Spinal cord (tissue), 10 donors: ENCODE measurements at places on chromosomes 11 and 22. TPM values are rescaled to one million over a fixed set of nuclear protein-coding genes. Genes with fewer than 3 reads are reported as not detected.

Gene UBQLN3
- total RNA-seq: 0.39 TPM

Gene MMP7
- total RNA-seq: 0.20 TPM

Gene SAA2
- not detected for total RNA-seq

Gene ZBTB44
- total RNA-seq: 33.2 TPM

Gene TMEM191B
- 3.4 TPM for total RNA-seq

Gene VWA5A
- total RNA-seq: 50.4 TPM

Gene DBX1
- not detected for total RNA-seq

Gene RAB39A
- total RNA-seq: 4.2 TPM

Gene DGAT2
- total RNA-seq: 5.3 TPM

Gene PAMR1
- 35.2 TPM for total RNA-seq

Gene ZNF202
- 11.1 TPM for total RNA-seq

Gene BAIAP2L2
- 0.10 TPM for total RNA-seq

Gene NEFH
- total RNA-seq: 20.3 TPM
